ENCODE measurements at places on chromosomes 7 and 10. TPM values are rescaled to one million over a fixed set of nuclear protein-coding genes. Genes with fewer than 3 reads are reported as not detected.
A peak's percentile ranks its signal among the peaks of the same experiment; 100 is the strongest.

- H3K36me3 ChIP-seq, result no peaks in the 10 kb centered on the region
- no peak for DNase-seq
- H3K27me3 ChIP-seq, result no peaks in the 10 kb centered on the region
- H3K27ac ChIP-seq, result no peak overlapping the region
- no peaks in the 10 kb centered on the region for H3K4me1 ChIP-seq
Observed at GRCh38 chr10:78577712-78578111, 491.1 kb upstream of the ZMIZ1 start.

GRCh38 chr7:16923019-16923418 lies 41.2 kb upstream of the AGR3 start:
- H3K36me3 ChIP-seq, result no peaks in the 10 kb centered on the region
- no peak overlapping the region for H3K4me3 ChIP-seq

DNA sequence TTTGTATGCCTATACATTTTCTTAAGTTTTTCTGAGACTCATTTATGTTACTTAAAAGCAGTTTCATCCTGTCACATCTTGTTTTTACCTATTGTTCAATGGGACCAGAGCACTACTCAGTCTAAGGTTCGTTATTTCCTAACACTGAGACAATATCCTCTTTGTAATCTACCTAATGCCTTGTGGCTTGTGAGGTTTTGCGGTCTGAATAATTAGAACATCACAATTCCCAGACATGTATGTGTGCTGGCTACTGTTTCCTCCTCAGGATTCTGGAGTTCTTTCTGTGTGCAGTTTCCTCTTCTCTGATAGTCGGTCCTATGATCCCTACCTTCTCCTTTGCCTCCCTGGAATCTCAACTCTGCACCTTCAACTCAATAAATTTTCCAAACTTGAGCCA lies 620.2 kb downstream of the ANKRD7 start:
- H3K4me1 ChIP-seq, result no peaks in the 10 kb centered on the region
- no peaks in the 10 kb centered on the region for H3K36me3 ChIP-seq
- no peaks in the 10 kb centered on the region for H3K27me3 ChIP-seq
- no peak for DNase-seq

- H3K27ac ChIP-seq, result no peak overlapping the region
- DNase-seq, result no peak
- H3K27me3 ChIP-seq, result peaks cover 19% of the 10 kb centered on the region
- no peaks in the 10 kb centered on the region for H3K4me1 ChIP-seq
Observed at GRCh38 chr10:11433657-11434056, 177.8 kb downstream of the USP6NL start.

DNA sequence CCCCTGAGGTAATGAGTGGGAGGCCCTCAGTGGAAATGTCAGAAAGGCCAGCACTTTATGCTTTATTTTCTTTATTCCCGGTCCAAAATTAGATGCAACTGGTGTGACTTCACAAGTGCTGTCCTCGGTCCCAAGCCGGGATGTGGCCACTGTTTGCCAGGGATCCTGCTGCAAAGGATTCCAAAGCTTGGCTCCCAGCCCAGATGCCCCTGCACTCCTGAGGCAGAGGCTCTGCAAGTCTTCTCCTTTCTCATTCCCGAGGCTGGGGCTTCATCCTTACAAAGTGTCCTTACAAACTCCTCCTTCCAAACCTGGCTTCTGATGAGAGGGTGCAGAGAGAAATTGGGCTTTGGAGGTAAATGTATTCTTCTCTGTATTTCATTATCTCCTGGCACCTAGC lies 544.3 kb upstream of the DPP6 start:
- no peaks in the 10 kb centered on the region for H3K27me3 ChIP-seq
- no peak for DNase-seq
- no peak overlapping the region for H3K4me3 ChIP-seq
- no peaks in the 10 kb centered on the region for H3K4me1 ChIP-seq
- no peak overlapping the region for H3K27ac ChIP-seq

GRCh38 chr10:96688789-96689188 lies 31.5 kb downstream of the PIK3AP1 start:
- H3K36me3 ChIP-seq, result no peaks in the 10 kb centered on the region
- H3K27ac ChIP-seq, result no peak overlapping the region
- no peaks in the 10 kb centered on the region for H3K4me1 ChIP-seq
- H3K27me3 ChIP-seq, result no peaks in the 10 kb centered on the region
- H3K4me3 ChIP-seq, result no peak overlapping the region
- no peak for DNase-seq

DNA sequence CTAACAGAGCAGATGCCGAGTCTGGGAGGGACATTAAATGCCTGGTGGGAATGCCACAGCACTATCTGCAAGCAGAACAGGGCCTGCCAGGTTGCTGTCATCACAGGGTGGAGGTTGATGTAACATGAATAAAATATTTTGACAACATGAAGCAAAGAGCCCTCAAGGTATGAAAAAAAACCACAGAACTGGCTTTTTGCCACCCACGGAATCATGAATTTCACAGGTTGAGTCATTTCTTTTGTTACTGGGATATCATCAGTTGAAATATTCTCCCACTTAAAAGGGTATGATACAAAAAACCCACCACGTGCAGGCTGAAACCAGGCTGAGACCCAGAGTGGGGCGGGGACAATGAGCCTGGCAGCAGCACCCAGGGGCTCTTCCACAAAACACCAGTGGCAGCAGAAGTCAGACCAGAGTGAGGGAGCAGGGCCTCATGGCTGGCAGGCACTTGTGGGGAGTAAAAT lies 220.1 kb downstream of the TNS3 start:
- H3K27ac ChIP-seq, result no peak overlapping the region
- H3K27me3 ChIP-seq, result no peaks in the 10 kb centered on the region
- no peaks in the 10 kb centered on the region for H3K36me3 ChIP-seq
- H3K4me3 ChIP-seq, result no peak overlapping the region

DNA sequence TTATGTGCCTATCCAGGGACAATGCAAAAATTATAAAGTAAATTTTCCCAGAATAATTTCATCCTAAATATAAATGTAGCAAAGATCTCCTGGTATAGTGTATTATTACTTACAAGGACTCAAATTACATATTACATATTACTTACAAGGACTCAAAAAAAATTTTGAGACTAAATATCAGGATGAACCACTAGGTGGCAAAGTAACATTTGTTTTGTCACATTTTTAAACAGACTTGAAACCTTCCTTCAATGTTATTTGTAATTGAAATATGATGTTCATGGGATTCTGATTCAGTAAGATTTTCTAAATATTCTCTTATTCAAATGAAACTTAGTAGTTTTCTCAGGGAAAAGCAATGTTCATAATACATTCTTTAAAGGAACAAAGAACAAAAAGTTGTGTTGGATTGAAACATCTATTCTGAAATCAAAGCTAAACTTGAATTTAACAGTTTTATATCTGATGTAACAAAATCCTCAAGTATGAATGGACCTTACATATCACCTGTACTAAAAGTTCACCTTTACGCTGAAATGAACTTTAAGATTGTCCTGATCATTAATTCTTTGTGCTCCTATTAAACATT lies 74.3 kb upstream of the GNAI1 start:
- no peak overlapping the region for H3K4me3 ChIP-seq
- no peaks in the 10 kb centered on the region for H3K27me3 ChIP-seq
- H3K4me1 ChIP-seq, result peaks cover 7% of the 10 kb centered on the region
- no peak for DNase-seq
- no peaks in the 10 kb centered on the region for H3K36me3 ChIP-seq

- DNase-seq, result no peak
- no peak overlapping the region for H3K27ac ChIP-seq
- no peaks in the 10 kb centered on the region for H3K36me3 ChIP-seq
- no peaks in the 10 kb centered on the region for H3K27me3 ChIP-seq
Observed at GRCh38 chr10:109706026-109706560, 217.2 kb downstream of the XPNPEP1 start.

DNA sequence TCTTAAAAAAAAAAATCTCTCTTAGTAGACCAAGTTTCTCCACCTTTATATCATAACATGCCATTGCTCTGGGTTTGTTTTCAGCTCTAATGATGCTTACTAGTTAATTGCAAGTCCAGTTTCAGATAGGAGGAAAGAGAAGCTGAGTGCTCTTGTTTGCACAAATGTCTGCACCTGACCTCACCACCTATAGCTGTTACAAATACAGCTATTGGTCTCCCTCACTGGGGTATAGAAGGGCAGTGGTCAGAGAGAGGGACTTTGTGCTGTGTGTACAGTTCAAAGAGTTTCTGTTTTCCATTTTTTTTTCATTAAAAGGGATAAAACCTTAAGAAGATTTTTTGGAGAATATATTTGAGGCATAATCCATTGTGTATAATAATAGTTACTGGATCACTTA lies 52.7 kb downstream of the TAS2R16 start:
- no peak overlapping the region for H3K4me3 ChIP-seq
- no peaks in the 10 kb centered on the region for H3K27me3 ChIP-seq
- H3K27ac ChIP-seq, result no peak overlapping the region
- H3K36me3 ChIP-seq, result no peaks in the 10 kb centered on the region
- no peaks in the 10 kb centered on the region for H3K4me1 ChIP-seq

DNA sequence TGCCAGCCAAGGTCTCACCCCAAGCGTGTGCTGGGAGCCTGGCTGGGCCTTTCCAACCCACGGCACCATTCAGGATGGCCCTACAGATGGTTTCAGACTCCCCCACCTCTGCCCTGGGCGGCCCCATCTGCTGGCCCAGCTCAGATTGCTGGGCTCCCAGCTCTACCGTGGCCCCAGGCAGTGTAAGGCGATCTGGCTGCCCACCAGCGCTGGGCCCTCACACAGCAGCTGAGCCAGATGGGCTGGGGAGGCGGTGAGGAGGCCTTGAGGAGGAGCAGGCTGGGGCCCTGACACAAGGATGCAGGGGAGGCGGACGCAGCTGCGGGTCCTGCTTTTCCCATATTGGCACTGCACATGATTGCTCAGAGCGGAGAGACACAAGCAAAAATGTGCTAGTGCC lies 162.8 kb downstream of the NRF1 start:
- H3K4me1 ChIP-seq, result peaks cover 11% of the 10 kb centered on the region
- DNase-seq, result no peak
- no peak overlapping the region for H3K27ac ChIP-seq
- no peaks in the 10 kb centered on the region for H3K27me3 ChIP-seq

DNA sequence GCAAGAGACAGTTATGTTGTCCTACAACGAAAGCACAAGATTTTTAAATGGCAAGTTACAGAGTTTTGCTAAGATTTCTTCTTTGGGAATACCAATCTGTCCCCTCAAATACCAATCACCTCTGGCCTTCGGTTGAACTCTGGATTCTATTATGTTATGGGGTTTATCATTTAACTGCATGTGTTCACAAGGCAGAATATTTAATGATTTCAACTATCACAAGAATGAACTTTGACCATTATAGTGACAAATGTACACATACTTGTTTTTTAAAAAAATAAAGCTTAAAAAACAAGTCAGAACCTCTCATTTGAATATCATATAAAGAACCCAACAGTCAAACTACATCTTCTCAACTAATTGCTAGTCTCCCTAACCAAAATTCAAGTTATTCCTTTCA lies 11.3 kb downstream of the OAT start:
- no peaks in the 10 kb centered on the region for H3K27me3 ChIP-seq
- no peak overlapping the region for H3K27ac ChIP-seq
- peaks cover 91% of the 10 kb centered on the region for H3K36me3 ChIP-seq
- peaks cover 18% of the 10 kb centered on the region for H3K4me1 ChIP-seq
- H3K4me3 ChIP-seq, result no peak overlapping the region

DNA sequence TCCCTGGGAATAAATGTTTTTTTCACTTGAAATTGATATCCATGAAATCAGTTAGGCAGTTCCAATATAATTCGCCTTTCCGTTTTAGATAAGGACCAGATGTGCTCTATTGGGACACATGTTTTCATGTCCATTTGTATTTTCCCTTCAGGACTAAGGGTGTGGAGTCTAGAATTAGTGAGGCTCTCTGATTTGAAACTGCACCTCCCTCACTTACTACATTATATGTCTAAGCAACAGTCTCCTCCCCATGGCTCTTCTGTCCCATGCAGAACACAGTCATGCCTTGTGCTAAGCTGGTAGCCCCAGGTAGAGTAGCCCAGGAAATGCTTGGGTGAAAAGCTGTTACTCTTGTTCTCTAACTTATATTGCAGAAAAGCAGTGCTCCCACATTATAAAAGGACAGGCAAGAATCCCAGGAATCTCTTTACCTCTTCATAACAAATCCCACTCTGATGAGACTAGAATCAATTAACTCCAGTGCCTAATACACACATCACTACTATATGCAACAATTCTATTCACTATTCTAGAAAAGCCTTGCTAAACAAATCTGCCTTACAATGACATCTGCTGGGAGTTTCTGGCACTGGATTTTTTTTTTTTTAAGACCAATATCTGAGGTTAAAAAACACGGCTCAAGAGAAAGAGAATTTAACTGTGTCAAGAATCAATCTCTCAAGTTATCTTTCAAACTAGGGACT lies 293.9 kb downstream of the SNX13 start:
- H3K4me1 ChIP-seq, result no peaks in the 10 kb centered on the region
- H3K27ac ChIP-seq, result no peak overlapping the region
- H3K27me3 ChIP-seq, result no peaks in the 10 kb centered on the region
- no peaks in the 10 kb centered on the region for H3K36me3 ChIP-seq

GRCh38 chr10:69846293-69846921 lies 44.7 kb downstream of the COL13A1 start:
- H3K27ac ChIP-seq, result no peak overlapping the region
- no peak for DNase-seq
- H3K4me3 ChIP-seq, result no peak overlapping the region
- H3K36me3 ChIP-seq, result no peaks in the 10 kb centered on the region

- H3K27me3 ChIP-seq, result no peaks in the 10 kb centered on the region
- no peak overlapping the region for H3K4me3 ChIP-seq
- H3K36me3 ChIP-seq, result peaks cover 34% of the 10 kb centered on the region
- no peak for DNase-seq
Observed at GRCh38 chr10:80492848-80493521, 38.9 kb downstream of the TSPAN14 start.

DNA sequence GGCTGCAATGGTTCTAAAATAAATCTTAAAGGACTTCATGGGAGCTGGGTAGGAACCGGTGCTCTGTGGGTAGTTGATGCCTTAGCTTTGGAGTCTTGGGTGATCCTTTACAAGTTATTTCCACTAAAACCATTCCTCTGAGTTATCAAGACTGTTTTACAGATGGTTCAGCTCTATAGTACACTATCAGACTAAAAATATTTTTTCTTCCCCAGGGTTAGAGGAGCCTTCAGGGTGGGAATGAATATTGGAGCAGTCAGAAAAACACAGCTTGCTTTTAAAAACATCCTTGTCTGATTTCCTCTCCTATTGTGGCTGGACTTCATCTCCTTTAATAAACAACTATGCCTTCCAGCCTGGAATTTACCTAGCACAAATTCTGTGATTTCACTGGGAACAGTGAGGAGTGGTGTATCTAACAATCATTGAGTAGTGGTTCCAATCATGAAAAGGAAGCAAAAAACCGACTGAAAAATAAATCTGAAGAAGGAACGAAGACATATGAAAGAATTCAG lies 102.6 kb upstream of the AFAP1L2 start:
- H3K27ac ChIP-seq, result peak overlapping the region; percentile 87
- no peaks in the 10 kb centered on the region for H3K36me3 ChIP-seq
- H3K4me3 ChIP-seq, result no peak overlapping the region
- H3K4me1 ChIP-seq, result peaks cover 60% of the 10 kb centered on the region

GRCh38 chr7:75039166-75039565 lies 34.4 kb downstream of the RCC1L start:
- H3K27ac ChIP-seq, result no peak overlapping the region
- no peaks in the 10 kb centered on the region for H3K27me3 ChIP-seq
- peaks cover 25% of the 10 kb centered on the region for H3K36me3 ChIP-seq
- no peak for DNase-seq

ASB13 gene
- polyA plus RNA-seq, result 27.5 TPM

UCN3 gene
- polyA plus RNA-seq, result 0.13 TPM

SRRM3 gene
- 3.8 TPM for polyA plus RNA-seq

XRCC2 gene
- 0.50 TPM for polyA plus RNA-seq

LGI1 gene
- polyA plus RNA-seq, result 0.12 TPM

GLI3 gene
- 1.4 TPM for polyA plus RNA-seq

MACROH2A2 gene
- polyA plus RNA-seq, result 12.7 TPM

TMEM270 gene
- not detected for polyA plus RNA-seq

RARRES2 gene
- polyA plus RNA-seq, result 232 TPM

MYH16 gene
- 0.05 TPM for polyA plus RNA-seq
